CD4-positive, alpha-beta T cell treated with Interleukin-6 at 100 ng/mL for 8 hours (primary cell): ENCODE measurements at places on chromosomes 1 and 21.

GRCh38 chr1:10324627-10325026, 74.2 kb upstream of the PGD start:
- DNase-seq = peak; percentile 20

DNA sequence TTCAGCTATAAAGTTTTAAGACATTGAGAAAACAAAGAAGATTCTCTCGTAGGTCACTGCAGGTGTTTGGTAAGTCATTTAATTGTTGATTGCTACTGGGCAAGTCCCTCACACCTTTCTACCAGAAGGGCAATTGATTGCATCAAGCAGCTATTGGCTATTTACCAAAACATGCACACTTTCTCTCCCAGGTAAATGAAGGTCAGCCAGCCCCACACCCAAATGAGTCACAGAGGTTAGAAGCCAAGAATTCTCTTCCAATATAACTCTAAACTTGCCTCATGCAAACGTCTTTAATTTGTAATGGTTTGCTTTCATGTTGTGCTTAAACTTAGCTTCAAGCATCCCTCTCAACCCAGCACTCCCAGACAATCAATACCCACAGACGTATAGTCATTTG, 475.3 kb upstream of the ADGRL2 start:
- DNase-seq = no peak

GRCh38 chr1:150560576-150561253, 11.5 kb downstream of the ADAMTSL4 start:
- DNase-seq = peak; percentile 84

- no peak for DNase-seq
Observed at GRCh38 chr21:41961282-41961701, 7.5 kb upstream of the C2CD2 start.

DNA sequence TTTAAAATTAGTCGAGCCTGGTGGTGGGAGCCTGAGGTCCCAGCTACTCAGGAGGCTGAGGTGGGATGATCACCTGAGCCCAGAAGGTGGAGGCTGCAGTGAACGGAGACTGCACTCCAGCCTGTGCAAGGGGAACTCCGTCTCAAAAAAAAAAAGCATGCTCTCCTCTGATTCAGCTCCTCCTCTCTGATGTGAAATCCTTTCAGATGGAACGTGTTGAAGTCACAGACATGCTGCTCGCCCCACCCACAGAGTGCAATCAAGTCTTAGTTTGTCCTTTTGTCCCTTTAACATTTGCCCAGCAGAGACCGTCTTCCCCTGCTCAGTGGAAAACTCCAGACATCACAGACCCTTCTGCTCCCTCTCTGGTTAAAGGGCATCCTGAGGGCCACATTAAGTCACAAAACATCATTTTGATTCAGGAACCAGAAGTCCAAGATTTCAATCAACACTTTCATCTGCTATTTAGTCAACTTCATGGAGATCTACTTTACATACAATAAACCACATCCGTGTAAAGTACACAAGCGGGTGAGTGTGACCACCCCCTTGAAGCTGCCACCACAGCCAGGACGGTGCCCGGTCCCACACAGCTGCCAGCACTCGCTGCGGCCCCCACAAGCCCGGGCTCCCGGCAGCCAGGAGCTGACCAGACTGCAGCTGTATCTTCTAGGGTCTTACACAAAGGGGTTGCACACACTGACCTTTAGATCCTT, 18.9 kb upstream of the RNF223 start:
- DNase-seq = no peak

- DNase-seq = no peak
Observed at GRCh38 chr1:74822851-74823401, 90.0 kb downstream of the TYW3 start.

- no peak for DNase-seq
Observed at GRCh38 chr1:118298397-118298796, 113.4 kb upstream of the SPAG17 start.

GRCh38 chr1:59549903-59550302, 253.0 kb downstream of the FGGY start:
- DNase-seq = no peak

DNA sequence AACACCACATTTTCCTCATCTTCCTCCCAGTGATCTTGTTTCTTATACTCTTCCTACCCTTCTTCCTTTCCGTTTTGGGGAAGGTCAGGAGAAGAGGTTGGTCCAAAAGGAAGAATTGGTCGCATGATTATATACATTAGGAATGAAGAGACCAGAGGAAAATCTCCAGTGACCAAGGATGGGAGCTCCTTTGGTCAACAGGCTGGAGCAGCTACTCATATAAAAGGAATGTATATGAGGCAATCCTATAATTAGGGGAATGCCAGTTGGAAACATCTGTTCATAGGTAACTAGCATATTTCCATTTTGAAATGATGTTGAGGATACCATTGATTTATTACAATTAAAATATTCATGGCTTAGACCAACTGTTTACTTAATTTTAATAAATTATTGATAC, 114.5 kb downstream of the LRRC40 start:
- no peak for DNase-seq

DNA sequence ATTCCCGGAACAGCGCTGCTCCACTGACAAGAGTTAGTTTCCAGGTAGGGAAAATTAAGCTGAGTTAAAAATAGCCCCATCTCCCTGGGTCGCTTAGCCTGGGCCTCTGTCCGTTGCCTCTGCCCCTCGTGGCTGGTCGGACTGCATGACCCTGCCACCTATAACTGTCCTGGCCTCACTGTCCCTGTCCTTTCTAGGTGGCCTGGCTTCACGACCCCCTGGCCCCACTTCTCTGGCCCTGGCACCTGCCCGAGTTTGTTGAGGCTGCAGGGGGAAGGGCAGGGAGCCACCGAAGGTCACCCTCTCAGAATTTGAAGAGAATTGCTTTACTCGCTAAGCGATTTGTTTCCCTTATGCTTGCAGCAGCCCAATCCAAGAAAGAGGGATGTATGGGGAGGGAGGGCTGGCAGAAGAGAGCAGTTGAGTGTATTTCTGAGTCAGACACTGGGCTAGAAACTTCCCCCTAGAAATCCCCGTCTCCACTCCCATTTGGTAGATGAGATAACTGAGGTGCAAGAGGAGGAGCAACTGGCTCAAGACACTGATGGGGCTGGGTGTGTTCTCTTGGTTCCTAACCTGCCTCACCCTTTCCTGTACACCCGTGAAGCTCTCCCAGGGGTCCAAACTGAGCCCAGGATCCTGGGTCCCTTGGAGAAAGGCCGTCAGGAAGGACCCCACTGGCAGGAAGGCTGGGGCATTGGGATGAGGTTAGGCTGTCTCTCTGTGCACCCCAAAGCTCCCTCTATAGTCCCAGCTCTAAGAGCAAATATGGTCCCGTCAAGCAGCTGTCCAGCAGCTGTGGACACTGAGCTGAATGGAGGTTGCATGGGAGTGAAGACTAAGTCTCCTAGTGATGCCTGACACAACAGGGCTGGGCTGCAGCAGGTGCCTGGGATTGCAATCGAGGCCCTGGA, 2.9 kb upstream of the EDN2 start:
- DNase-seq = no peak

GRCh38 chr1:38475624-38476005, 384.0 kb downstream of the RRAGC start:
- no peak for DNase-seq

DNA sequence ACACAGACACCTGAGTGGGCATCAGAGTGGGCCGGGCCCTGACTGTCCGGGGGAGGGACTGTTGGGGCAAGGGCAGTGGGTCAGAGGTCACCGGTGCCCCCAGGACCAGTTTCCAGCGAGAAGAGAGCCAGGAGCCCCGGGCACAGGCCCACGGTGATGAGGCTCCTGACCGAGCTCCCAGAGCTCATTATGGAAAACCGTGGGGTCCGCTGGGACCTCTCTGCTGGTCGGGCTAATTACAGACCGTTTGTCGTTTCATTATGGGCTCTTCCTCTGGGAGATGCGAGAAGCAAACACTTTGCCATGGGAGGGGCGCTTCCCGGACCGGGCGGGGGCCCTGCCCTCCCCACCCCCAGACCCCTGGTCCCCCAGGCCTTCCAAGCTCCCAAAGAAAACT, 12.0 kb upstream of the TTLL10 start:
- DNase-seq = no peak

DNA sequence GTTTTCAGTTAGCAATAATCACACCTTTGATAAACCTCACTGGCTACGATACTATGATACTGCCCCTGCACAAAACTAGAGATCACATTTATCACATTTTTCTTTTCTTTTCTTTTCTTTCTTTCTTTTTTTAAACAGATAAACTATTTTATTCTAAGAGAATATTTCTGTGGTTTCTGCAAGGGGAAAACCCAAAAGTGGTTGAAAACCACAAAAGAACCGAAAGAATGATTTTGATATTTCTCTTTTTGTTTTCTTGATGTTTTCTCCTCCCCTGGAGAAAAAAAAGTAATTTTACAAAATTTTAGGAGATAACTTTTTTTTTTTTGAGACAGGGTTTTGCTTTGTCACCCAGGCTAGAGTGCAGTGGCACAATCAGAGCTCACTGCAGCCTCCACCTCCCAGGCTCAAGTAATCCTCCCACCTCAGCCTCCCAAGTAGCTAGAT, 18.4 kb upstream of the FRRS1 start:
- no peak for DNase-seq

DNA sequence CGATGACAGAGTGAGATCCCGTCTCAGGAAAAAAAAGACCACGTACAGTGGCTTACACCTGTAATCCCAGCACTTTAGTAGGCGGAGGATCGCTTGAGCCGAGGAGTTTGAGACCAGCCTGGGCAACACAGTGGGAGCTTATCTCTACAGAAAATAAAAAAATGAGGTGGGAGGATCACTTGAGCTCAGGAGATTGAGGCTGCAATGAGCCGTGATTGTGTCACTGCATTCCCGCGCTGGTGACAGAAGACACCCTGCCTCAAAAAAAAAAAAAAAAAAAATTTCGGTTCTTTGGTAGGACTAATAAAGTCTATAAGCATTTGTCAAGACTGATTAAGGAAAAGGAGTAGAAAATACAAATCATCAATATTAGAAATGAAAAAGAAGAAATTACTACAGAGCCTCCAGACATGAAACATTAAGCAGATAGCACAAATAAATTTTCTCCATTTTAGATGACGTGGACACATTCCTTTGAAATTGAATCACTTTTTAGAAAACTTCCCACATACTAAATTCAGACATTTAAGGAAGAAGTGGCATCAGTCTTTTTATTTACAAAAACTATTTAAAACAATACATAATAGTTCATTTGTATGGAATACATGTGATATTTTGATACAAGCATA, 30.4 kb downstream of the MORC3 start:
- DNase-seq = no peak

GRCh38 chr1:181013144-181013543, 9.5 kb downstream of the STX6 start:
- no peak for DNase-seq

- no peak for DNase-seq
Observed at GRCh38 chr1:200302921-200303290, 106.9 kb downstream of the ZNF281 start.

DNA sequence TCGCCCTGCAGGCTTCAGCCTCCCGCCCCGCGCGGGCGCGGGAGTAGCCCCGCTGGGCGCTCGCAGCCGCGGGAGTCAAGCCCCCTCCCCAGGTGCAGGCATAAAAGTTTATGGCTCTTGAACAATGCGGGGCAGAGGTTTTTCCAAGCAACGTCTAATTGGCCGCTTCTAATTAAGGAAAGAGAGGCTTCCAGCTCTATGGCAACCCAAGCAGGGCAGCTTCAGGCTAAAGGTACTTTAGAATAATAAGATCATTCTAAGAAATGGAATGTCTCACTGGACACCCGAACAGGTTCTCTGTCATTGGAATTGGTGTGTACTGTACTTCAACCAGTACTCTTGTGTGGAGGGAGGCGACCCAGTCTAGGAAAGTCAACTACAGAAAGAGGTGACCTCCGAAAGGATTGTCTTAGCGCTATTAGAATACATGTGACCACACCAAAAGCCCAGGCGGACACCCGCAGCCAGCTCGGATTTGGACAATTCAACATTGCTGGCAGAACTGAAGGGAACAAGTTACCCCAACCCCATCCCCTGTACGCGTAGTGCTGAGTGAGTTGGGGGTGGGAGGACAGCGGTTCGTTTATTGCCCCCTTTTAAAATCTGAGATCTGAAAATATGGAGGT, 12.5 kb downstream of the NR5A2 start:
- DNase-seq = no peak

GRCh38 chr21:43315244-43316137, 111.4 kb downstream of the SIK1 start:
- no peak for DNase-seq

DNA sequence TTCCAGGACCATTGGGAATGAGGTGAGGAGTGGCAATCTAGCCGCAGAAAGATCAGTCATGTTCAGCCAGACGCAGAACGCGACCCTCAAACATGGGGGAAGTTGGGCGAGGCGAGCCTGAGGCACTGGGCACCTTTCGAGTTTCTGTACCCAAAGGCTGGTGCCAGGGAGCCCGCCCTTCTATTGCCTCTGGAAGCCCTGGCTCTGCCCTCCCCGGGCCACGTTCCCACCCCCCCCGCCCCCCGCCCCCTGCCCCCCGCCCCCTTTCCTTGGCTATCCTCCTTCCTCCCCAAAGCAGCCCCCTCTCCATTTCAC, 2.2 kb upstream of the ZBTB7B start:
- no peak for DNase-seq

- DNase-seq = no peak
Observed at GRCh38 chr1:168607872-168608428, 31.5 kb downstream of the XCL1 start.

DNA sequence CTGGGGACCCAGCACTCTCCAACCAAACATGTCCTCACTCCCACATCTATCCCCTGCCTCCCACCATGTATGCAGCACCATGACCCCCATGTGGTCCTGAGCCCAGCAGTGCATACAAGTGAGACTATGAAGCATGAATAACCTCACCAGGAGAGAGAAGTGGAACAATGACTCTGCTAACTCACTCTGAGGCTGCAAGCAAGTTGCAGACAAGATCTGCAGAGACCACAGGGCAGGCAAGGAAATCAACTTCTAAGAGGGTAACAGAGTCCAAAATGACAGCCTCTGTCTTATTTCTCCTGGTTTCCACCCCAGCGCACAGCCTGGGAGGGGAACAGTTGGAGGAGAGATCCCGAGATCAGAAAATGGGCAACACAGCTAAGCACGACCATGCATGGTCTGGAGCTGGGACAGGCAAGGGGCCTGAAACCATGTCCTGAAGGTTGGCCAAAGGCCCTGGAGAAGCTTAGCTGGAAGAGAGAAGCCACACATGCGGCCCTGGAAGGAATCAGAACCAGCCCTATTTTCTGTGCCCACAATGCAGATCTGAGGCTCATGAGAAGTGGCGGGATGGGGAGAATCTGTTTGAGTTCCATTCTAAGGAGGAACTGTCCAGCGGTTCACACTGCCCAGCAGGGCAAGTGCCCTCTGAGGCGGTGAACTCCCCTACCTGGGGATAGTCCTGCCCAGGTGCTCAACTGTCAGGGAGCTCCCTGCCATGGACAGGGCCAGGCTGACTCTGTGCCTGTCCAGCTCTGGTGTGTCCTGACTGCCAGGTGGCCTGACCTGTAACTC, 12.5 kb upstream of the REN start:
- no peak for DNase-seq

- DNase-seq = no peak
Observed at GRCh38 chr1:151988405-151988923, 5.2 kb downstream of the S100A10 start.

- DNase-seq = no peak
Observed at GRCh38 chr1:84613887-84614286, 39.6 kb upstream of the CTBS start.
